Memory B cell (primary cell): ENCODE measurements at places on chromosomes 2 and 18.

DNA sequence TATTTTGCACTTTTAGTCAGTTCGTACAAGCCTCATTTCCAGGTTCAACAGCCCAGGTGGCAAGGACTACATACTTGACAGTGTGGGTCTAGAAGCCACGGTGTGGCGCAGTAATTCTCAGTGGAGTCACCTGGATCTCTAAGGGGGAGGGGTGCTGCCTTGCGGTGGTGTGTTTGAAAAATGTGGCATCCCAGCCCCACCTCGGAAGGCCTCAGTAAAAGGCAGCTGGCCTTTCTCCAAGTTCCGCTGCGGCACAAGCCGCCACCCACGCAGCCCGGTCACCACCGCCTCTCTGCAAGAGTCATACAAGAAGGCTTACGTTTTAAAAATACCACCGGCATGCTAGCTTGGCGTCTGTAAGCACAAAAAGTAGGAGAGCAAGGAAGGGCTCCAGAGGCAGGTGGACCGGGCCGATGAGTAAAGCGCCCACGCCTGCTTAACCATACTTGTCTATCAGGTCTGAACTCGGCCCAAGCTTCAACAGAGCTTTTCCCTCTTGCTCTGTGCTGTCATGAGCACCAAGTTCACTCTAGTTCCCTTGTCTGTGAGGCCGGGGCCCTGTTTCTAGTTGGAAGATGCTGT is 49.5 kb downstream of the SPRED2 start:
- DNase-seq = no peak

DNA sequence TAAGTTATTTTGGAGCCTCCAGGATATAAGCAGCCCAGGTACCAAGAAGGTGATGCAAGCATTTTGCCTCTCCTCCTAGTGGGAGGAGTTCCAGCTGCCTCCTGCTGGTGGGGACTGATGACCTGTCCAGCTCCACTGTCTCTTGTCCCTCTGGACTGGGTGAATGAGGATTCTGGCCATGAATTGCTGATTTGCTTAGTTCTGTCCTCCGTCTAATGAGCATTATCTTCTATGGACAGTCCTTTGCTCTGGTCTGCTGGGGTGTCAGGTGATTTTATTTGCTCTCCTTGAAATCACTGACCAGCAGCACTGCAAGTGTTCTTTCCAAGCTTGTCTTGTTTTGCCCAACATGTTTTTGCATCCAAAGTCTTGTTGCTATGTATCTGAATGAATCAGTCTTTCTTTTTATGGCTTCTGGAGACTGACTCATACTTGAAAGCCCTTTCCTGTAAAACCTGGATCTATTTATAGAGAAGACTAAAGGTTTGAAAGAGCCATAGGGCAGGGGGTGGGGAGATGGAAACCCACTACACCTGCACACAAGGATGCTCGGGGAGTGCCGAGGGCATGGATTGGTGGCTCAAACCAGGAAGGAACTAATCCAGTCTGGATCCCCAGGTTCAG is 40.5 kb upstream of the EFHD1 start:
- DNase-seq = no peak

DNA sequence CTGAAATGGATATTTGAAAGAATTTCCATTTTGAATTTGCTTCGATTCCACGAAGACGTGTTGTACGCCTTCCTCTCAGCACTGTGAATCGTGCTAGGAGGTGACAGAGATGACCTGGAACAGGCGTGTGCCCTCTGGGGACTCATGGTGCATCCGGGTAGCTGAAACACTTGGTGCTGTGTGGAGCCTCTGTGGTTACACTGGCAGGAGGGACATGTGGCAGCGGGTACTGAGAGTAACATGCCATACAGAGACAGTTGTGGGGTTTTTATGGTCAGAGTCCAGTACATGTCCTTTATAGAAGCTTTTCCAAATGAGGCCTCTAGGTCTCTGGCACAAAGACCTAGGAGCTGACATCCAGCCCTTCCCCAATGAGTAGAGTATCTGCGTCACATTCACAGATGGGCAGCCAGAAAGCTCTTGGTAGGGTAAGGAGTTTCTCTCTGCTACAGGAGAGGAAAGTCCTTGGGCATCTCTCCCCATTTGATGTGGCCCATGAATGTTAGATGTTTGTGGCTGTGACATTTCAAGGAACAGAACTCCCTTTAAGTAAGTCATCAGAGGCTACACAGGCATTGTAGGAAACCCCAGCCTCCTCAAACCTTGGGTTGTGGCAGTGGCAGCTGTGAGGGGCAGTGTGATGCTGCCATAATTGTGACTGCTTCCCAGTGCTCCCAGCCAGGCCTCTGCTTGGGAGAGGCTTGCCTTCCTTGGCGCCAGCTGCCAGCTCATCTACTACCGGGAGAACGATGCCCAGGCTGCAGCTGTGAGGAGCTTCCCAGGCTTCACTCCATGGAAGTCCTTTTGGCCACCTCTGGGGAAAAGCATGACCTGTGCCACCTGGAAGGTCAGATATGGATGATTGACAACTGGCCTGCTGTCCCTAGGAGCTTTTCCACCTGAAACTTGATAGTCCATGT is 80.6 kb downstream of the ACOXL start:
- DNase-seq = no peak

- peak; percentile 58 for DNase-seq
Measured at GRCh38 chr2:101831351-101831865, 133.9 kb downstream of the MAP4K4 start.

- DNase-seq = no peak
Measured at GRCh38 chr18:50055488-50055887, 139.5 kb downstream of the MYO5B start.

DNA sequence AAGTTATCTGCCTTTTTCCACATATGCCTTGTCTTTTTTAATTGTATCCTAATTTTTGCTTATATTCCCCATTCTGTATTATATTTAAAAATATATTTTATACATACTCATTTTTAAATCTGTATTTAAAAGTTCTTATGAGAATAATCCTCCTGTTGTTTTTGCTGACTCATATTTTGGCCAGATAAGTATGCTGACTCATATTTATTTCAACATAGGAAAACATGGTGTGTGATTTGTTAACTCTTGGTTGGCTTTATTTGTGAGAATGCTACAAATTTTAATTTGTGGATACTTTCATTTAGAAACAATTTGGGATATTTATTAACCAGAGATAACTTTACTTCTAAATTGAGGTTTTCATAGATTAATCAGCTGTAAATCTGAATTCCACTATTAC is 587.7 kb downstream of the CPS1 start:
- DNase-seq = no peak

DNA sequence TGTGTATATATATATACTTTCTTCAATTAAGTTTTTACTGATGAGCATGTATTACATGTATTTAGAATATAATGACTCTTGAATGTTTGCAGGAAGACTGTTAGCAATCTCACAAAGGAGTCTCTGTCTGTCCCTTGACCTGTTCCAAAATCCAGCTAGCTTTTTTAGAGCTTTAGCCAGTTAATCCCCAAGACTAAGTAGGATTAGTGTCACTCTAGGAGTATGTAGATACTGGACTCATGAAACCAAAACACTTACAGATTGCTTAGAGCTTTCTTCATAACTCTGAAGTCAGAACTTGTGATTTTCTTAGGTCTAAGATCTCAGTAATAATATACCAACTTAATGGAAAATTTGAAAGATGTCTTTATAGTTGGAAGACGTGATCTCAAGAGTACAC is 2.2 kb downstream of the UBXN4 start:
- DNase-seq = no peak

GRCh38 chr2:59572227-59572626 is 981.2 kb downstream of the BCL11A start:
- no peak for DNase-seq

- no peak for DNase-seq
Measured at GRCh38 chr2:10374362-10374943, 71.7 kb downstream of the HPCAL1 start.

DNA sequence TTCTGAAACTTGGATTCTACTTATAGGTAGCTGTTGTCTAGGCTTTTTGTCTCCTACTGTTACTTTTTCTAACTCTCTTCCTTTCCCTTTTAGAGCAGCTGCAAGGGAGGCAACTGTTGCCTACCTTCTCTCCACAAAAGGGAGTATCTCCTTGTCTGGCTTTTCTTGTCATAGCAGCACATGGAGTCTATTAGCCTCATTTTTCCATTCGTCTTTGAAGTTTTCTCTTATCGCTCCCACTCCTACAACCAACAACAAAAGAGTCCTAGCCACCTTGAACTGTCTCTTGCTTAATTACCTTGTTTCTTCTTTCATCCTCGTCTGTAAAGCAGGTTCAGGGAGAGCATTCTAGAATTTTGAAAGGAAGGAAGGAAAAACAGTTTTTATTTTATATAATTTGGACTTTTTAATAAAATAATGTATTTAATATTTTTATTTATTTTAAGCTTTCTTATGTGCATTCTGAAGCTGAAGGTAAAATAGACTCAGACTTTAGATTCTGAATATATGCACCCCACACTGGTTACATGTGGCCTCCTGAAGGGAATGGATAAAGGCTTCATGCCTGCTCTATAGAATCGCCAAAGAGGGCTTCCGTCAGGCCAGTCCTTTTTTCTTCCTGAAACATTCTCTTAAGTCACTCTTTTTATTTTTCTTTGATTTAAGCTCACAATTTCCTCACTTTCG is 154.4 kb downstream of the CSRNP3 start:
- no peak for DNase-seq

DNA sequence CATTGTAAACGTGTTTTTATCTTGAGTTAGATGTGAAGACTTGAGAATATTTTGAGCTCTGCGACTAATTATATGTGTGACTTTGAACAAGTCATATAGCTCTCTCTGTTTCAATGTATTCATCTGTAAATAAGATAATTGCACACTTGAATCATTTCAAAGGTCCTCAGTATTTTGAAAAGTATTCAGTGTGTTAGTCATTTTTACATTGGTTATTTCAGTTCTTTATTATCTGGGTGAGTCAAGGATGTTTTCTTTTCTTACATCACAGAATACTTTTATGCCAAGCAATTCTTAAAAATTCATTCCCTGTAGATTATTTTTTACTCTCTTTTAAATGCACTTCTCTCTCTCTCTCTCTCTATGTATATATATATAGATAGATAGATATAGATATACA is 1098.0 kb upstream of the ZEB2 start:
- no peak for DNase-seq

DNA sequence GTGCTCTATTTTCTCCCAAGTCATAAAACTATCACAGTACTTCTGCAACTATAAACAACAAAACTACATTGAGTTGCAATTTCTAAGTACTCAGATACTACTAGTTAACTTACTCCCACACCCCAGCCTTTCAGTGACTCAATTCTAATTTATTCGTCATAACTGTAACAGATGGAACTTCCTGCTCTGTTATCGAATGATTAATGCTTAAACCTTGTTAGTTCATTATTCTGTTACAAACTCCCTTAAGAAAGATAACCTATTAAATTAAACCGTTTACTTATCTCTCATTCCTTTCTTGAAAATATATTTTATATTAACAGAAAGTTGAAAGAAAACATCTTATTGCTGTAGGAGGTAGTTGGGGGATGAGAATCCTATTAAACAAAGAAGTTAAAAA is 17.0 kb downstream of the TNFAIP6 start:
- no peak for DNase-seq

DNA sequence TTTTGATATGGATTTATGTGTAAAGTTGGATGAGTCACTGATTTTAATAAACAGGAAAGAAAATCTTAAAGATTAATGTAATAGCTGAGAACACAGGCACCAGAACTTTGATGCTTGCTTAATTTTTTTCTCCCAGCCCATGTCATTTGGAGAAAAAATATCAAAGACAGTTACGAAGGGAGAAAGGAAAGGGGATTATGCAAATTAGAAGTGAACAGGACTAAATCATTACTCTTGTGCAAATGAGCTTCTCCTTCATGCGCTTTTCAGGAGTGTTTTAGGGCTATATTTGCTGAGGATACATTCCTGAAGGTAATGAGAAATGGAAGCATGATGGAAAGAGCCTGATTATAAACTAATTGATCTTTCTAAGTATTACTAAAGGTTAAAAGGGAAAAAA is 28.9 kb downstream of the NABP1 start:
- DNase-seq = no peak

GRCh38 chr2:234580686-234581085 is 83.8 kb upstream of the ARL4C start:
- DNase-seq = no peak

DNA sequence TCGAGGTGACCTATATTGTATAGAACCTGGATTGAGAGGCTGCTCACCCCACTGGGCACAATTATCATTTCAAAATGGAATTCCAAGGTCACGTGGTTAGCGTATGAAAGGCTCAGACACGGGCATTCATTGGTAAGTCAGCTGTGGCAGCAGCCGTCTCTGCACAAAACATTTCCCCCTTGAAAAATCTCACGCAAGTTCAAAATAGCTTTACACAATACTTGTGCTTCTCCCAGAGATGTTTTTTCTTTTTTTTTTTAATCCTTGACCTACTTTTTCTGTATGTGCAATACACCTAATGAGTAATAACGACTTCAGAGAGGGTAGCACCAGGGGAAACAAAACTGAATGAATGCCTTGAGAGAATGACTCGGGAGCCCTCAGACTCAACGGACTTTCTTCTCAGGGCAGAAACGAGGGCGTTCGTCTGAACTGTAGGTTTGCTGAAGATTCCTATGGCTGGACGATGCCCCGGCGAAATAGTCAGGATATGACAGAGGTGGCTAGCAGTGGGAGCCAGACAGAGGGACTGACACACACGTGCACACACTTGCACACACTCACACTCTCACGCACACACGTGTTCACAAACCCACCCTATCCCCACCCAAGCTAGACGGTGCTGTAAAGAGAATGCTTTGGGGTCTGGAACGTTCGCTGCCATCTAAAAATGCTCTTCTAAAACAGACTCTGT is 77.8 kb downstream of the PDCL3 start:
- no peak for DNase-seq

GRCh38 chr2:239594772-239595608 is 194.2 kb upstream of the HDAC4 start:
- no peak for DNase-seq

GRCh38 chr2:2263196-2263829 is 67.8 kb downstream of the MYT1L start:
- DNase-seq = no peak

- no peak for DNase-seq
Measured at GRCh38 chr2:26756337-26756736, 7.7 kb upstream of the SLC35F6 start.

GRCh38 chr2:205477016-205477705 is 205.1 kb upstream of the NRP2 start:
- no peak for DNase-seq

GRCh38 chr2:204177251-204177976 is 240.9 kb downstream of the ICOS start:
- DNase-seq = no peak
